ENCODE measurements at places on chromosomes 13 and 19.

DNA sequence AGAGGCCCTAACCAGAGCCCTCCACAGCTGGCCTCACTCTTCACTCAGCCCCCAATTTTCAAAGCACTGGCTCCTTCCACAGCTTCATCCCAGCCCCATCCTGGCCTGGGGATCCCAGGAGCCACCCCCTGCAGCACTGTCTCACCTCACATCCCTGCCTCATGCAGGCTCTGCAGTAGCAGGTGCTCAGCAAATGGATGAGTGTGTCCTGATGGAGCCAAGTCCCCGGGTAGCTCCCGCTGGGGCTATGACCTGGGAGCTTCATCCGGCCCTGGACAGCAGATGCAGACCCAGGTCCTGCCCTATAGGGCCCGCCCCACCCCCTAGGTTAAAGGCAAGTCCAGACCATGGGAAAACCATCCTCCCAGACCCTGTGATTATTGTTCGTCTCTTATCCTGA is 143.2 kb upstream of the ZNF507 start:
- no peak for DNase-seq

DNA sequence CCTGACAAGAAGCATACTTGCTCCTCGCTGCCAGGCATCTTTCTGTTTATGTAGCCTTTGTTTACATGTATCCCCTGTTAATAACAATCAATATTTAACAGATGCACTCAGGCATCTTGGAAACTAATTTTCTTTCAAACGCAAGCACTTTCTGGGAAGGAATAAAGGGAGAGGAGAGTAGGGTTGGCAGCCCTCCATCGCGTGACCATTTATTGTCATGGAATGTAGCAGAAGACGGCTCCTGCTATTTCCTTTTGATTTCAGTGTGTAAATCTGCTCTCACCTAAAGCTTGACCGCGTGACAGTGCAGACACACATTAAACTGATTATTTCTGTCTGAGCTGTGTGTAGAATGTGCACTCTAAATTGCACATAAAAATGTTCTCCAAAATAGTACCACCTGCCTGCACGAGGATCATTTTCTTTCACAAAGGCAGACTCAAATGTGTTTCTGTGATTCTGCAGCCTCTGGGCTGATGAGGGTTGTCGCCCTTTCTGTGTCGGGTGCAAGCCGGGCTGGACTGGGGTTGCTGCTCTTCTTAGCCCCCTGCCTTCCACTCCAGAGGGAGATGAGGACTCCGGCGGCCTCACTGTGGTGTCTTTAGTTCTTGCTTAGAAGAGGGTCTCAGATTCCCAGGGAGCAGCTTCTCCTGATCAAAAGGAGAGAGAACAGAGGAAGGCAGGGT is 223.5 kb upstream of the MAB21L1 start:
- DNase-seq: no peak

GRCh38 chr13:49833402-49833801 is 40.9 kb upstream of the KPNA3 start:
- DNase-seq: no peak

GRCh38 chr19:10749435-10750384 is 31.8 kb downstream of the DNM2 start:
- DNase-seq: no peak

DNA sequence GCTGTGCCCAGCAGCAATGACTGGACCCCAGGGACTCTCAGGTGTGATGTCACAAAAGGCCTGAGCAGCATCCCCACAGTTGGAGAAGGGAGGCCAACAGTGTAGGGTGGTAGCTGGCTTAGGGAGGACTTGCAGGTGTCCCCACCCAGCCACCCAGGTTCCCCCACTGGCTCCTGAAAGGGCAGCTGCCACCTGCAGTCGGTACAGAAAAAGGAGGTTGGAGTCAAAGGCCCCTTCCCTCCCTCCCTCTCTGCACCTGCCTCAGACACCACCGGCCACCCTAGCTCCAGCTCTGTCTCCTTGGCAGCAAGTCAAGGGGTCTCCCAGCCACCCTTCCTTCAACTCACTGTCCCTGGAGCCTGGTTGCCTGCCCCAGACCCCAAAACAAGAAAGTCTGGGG is at the start of gene PCP2:
Gene PCP2, minus strand, starts transcription at position 22 of the 400 bp plus-strand sequence. CDS start 262 bp downstream, outside the sequence.
- no peak for DNase-seq

- DNase-seq: no peak
Measured at GRCh38 chr13:109910194-109910593, 123.8 kb upstream of the IRS2 start.

- DNase-seq: no peak
Measured at GRCh38 chr13:30639671-30640070, 22.0 kb downstream of the USPL1 start.

DNA sequence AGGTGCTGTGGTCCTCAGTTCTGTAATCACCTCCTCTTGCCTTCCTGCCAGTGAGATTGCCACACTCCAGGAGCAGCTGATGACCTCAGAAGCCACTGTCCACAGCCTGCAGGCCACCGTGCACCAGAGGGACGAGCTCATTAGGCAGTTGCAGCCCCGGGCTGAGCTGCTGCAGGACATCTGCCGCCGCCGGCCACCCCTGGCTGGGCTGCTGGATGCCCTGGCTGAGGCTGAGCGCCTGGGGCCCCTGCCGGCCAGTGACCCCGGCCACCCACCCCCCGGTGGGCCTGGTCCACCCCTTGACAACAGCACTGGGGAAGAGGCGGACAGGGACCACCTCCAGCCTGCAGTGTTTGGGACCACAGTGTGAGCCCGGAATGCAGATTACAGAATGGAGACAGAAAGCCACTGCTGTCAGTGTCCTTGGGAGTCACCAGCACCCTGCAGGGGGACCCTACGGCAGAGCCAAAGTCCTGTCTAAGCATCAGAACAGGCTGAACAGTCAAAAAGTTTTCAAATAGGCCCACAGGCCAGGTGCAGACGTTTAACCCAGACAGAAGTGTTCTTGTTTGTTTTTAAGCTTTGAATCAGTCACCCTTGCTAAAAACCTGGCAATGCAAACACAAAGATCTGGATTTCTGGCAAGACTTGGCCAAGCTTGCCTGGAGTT is 4.2 kb downstream of the VMAC start:
- DNase-seq: no peak

DNA sequence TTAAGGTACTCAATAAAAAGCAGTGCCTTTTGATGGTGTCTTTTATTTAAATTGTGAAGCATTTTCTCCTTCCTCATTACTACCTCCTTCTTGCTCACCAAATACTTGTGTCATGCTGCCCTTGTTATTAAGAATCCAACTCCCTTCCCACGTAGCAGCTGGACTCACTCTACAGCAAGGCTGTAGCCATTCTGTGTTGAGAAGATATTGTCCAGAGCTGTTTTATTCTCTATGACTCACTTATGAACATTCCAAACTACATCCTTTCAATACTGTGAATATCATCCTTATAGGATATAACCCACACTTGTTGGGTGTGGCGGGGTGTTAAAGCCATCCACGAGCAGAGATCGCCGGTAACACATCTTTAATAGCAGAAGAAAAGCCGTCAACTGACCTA is 1671.5 kb upstream of the SLC10A2 start:
- DNase-seq: no peak

DNA sequence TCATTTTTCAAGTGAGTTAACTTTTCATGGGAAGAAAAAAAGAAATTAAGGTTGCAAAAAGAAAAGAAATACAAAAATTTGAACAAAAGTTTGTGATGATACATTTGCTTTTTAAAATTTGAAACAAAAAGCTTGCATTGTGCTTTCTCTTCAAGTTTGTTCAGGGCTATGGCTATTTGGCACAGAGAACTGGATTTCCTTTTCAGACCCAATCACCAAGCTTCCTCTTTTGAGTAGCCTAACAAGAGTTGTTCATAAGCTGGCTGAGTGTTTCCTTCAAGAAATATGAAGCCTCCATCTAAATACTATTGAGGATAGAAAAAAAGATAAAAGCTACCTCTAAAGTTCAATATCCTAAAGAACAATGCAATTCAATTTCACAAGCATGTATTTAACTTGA is 787.8 kb downstream of the LIG4 start:
- no peak for DNase-seq

- DNase-seq: no peak
Measured at GRCh38 chr19:13082192-13083007, 20.3 kb downstream of the LYL1 start.

GRCh38 chr19:38044267-38045111 is 137.5 kb downstream of the SIPA1L3 start:
- DNase-seq: peak; percentile 17

DNA sequence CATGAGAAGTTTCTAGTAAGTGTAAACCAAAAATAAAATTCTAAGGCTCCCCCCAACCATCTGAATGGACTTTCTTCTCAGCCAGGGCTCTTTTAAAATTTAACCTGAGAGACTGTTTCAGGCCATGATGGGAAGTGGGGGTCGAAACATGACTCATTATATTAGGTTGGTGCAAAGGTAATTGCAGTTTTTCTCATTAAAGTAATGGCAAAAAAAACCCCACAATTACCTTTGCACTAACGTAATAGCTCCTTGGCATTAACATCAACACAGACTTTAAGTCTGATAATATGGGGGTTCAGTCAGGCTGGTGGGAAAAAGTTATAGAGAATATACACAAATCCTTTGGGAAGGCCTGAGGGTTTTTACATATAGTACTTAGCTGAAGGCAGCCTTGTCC is 9.4 kb upstream of the SPART start:
- no peak for DNase-seq

DNA sequence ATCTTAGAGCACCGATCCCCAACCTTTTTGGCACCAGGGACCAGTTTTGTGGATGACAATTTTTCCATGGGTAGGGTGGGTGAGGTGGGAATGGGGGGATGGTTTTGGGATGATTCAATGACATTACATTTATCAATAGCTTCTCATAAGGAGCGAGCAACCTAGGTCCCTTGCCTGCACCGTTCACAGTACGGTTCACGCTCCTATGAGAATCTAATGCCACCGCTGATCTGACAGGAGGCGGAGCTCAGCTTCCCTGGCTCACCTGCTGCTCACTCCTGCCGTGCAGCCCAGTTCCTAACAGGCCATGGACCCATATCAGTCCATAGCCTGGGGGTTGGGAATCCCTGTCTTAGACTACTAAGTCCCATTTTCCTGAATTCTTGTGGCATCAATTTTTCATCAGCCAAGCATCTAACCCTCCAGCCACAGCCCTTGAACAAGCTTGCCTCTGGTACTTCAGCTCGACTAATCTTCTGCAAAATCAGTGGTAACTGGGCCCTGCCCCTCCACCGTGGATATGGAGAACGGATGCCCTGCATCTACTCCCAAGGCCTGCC is 37.0 kb upstream of the MAP3K10 start:
- DNase-seq: no peak

- no peak for DNase-seq
Measured at GRCh38 chr19:35267353-35267817, 1.4 kb upstream of the USF2 start.

GRCh38 chr19:35938282-35939224 is 2.4 kb downstream of the LRFN3 start:
- no peak for DNase-seq

DNA sequence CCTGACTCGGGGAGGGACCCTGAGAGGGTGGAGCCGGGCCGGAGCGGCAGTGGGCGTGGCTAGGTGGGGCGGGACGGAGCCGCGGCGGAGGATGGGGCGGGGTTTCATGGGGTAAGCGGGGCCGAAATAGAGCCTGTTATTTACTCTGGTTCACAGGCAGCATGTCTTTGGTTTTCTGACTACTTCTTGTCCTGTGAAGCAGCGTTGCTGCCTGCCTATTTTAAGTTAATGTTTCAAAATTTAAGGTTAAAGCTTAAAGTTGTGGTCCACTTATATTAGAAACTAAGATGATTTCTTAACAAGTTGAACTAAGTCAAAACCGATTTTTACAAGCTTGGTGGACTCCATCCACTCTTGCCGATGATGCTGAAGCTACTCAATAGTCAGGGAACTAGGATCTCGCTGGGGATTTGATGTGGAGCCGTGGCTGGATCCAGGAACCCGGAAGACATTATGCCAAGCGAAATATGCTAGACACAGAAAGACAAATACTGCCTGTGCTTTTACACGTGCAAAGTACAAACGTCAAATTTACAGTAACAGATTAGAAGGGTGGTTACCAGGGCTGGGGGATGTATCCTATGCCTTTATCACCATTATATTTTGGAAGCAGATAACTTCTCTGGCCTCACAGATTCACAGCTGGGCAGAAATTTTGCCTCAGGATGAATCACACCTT is 433 bp upstream of the ZNF616 start:
- no peak for DNase-seq

DNA sequence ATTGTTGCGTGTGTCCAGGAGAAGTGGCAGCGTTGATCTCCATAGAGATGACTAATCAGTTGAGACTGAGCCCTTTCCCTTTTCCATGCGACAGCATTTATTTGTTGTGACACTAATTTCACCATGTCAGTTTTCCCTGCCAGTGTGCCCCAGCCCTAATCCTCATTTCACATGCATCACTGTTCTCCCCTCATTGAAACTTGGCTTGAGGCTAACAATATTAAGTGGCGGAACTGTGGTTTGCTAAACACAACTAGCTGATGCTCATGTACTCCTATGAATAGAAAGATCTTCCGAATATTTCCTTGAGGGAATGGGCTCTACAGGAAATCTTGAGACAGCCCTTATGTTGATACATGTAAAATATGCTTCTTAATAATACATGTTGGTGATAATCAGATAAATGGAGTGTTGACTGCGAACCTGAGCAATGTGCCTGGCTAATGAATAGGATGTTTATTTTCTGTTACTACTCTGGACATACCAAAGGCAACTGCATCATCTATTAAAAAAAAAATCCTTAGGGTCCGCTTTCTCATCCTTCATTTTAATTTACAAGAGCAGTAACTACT is 258.6 kb downstream of the ATP8A2 start:
- DNase-seq: peak; percentile 33

GRCh38 chr19:15445807-15446376 is 3.9 kb downstream of the WIZ start:
- no peak for DNase-seq

DNA sequence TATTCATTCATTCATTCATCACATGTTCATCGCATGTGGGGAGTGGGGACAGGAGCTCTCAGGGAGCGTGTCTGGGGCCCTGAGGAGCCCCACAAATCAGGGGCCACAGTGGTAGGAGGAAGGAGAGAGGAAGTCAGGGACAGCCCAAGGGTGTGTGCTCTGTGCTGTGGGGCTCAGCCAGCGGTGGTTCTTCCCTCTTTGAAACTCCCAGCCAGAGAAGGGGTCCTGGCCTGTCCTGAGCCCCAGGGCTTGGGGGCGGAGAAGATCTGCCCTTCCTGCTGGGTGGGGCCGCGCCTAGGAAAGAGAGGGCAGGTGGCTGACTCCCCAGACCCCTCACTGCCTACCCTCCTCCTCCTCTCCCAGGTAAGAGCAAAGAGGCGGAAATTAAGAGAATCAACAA is 14.6 kb downstream of the AP2A1 start:
- DNase-seq: no peak

- no peak for DNase-seq
Measured at GRCh38 chr19:16266586-16266942, 58.1 kb upstream of the KLF2 start.

Data from NCI-H1694 treated with DMSO at 0.1 percent for 48 hours (cell line).